ENCODE measurements at places on chromosomes 7 and 10.

DNA sequence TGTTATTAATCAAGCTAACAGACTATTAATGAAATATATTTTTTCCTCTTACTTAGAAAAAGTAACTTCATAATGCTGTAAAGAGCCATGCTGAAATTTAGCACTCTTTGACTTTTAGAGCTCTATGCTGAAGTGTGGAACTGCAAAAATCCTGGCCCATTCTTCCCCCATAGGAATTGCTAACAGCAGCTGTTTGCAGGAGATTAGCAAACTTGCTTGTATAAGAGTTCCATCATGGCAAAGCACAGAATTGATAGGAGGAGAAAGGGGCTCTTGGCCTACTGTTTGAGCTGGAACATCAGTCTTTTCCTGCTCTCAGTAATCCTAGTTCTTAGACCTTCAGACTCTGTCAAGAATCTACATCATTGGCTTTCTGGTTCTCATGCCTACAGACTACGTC is 18.3 kb upstream of the GNAT3 start:
- DNase-seq: no peak

DNA sequence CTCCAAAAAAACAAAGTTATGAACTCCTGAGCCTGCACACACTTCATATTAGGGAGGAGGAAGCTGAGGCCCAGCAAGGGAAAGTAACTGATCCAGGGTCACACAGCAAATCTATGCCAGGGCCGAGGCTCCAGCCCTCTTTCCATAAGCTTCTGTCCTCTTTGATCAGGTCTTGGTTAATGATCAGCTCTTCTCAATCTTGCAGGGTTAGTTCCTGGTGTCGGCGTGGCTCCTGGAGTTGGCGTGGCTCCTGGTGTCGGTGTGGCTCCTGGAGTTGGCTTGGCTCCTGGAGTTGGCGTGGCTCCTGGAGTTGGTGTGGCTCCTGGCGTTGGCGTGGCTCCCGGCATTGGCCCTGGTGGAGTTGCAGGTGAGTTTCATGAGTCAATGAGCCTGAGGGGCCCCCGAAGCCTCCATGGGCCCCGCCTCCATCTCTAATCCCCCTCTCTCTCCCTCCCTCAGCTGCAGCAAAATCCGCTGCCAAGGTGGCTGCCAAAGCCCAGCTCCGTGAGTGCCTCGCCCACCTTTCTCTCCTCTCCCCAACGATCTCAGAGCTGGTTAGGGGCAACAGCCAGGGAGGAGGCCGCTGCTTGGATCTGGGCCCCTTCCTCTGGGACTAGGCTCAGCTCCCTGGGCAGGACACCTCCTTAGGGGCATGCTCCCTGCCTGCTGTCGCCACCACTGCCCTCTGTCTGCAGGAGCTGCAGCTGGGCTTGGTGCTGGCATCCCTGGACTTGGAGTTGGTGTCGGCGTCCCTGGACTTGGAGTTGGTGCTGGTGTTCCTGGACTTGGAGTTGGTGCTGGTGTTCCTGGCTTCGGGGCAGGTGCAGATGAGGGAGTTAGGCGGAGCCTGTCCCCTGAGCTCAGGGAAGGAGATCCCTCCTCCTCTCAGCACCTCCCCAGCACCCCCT is 23.7 kb upstream of the LIMK1 start:
- DNase-seq: no peak

GRCh38 chr10:114885443-114885842 is 52.6 kb upstream of the TRUB1 start:
- no peak for DNase-seq

GRCh38 chr10:126407831-126408230 is 19.6 kb upstream of the ADAM12 start:
- DNase-seq: no peak

DNA sequence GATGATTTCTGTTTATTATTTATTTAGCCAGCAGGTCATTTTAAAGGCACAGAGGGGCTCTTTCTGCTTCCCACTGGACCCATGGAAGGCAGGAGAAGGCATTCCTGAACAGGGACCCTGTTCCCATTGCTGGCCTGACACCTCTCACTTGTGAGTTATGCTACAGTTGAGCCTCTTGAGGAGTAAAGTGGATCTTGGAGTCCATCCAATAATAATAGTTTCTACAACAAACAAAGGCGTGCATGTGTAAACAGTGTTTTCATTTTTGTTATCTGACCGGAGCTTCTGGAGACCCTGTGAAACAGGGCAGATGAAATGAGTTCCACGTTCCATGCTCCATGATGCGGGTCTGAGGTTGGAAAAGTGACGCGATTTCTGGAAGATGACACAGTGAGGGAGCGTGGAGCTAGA is 127.3 kb upstream of the HABP2 start:
- no peak for DNase-seq

DNA sequence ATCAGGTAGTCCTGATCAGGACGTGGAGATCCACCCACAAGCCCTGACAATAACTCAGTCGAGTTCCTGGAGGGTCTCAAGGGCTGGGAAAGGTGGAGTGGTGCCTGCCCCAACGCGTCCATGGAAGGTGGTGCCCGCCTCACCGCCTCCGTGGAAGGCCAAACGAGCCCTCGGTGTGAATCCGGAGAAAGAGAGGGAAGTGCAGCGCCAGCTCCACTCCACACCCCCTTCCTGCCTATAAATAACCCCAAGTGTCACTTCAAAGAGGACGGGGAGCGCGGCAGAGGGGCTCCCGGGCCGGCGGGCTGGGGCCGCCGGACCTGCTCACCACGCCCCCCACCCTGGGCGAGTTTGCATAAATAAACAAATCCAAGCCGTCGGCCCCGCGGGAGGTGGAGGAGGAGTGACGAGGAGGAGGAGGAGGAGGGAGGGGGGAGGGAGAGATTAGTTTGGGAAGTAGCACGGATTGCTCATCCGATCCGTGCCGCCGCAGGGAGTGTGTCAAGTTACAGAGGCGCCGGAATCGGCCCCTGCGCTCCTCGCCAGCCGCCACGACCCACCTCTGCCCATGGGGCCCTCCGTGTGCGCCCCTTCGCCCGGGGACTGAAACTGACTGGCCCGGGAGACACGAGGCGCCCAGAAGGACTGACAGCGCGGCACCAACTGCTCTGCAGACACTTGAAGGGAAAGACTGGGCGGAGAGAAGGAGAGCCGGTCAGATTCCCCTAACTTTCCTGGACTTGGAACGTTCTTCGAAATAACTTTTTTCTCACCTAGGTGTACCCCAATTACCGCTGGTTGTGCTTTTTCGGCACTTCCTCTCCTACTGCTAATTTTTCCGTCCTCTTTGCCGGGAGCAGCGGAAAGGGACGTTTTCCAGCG is at the start of gene COL13A1:
Gene COL13A1 (plus strand): TSS at position 473 of the 882 bp plus-strand sequence. CDS start 518 bp downstream, outside the sequence.
- DNase-seq: peak; percentile 78

DNA sequence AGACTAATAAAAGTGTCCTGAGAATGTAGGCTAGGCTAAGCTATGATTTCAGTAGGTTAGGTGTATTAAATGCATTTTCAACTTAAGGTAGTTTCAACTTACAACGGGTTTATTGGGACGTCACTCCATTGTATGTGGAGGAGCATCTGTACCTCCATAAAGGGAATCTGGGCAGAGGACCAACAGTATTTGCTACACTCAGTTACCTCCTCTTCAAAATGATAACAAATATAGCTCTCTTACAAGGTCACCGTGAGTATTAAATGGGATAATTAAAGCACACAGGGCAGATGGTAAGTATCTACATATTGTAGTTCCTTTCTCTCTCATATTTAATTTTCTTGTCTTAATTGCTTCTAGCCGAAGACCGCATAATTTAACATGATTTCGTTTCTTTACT is 59.0 kb upstream of the FGL2 start:
- DNase-seq: no peak

DNA sequence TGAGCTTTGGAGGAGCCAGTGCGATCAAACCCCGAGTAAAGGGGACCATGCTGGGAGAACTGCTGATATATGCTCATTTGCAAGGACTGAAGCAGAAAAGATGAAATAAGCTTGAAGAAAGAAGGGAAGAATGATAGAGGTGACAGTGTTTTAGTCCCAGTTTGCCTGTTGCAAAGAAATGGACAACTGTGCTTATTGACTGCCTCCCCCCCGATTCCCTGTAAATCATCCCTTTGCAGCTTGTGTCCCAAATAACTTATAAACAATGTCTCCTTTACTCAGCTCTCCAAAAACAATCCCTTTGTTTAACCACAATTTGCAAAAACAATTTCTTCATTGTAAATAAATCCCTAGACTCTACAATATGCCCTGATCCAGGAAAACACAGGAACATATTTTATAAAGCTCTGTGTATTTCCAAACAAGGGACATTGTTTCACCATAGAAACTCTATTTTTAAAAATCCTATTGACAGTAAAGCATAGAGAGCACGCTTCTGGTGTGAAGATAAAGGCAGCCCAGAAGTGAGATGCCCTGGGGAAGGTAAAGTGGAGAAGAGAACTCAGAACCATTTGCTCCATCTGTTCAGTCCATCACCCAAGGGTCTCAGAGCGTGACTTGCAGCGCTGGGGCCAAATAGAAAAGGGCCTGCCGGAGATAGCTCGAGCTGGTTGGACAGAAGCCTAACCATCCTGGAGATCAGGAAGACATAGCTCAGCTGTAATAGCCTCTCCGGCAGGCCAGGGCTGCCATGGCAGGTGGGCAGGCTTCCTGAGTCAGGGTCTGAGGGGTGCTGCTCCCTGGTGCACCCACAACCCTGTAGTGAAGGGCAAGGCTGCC is 280.5 kb downstream of the WDR11 start:
- no peak for DNase-seq

GRCh38 chr7:104723001-104723400 is 291.0 kb upstream of the KMT2E start:
- no peak for DNase-seq

GRCh38 chr10:87973635-87974034 is 110.2 kb downstream of the PTEN start:
- DNase-seq: peak; percentile 48

- no peak for DNase-seq
Measured at GRCh38 chr7:133478591-133479135, 225.8 kb downstream of the EXOC4 start.

DNA sequence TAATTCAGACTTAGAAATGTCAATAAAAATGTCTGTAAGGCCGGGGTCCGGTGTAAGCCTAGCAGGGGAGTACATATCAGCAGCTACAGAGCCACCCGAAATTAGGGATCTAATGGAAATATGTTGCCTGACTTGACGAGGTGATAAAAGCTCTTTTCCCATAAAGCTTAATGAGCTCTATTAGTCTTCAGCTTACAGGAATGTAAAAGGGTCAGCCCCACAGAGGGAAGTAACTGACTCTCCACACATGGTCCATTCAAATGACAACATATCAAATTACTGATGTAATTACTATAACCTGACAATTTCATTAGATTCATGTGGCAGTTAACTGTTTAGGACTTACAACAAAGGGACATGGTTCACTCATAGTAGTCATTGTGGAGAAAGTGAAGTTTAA is 62.3 kb downstream of the ATE1 start:
- DNase-seq: peak; percentile 7

DNA sequence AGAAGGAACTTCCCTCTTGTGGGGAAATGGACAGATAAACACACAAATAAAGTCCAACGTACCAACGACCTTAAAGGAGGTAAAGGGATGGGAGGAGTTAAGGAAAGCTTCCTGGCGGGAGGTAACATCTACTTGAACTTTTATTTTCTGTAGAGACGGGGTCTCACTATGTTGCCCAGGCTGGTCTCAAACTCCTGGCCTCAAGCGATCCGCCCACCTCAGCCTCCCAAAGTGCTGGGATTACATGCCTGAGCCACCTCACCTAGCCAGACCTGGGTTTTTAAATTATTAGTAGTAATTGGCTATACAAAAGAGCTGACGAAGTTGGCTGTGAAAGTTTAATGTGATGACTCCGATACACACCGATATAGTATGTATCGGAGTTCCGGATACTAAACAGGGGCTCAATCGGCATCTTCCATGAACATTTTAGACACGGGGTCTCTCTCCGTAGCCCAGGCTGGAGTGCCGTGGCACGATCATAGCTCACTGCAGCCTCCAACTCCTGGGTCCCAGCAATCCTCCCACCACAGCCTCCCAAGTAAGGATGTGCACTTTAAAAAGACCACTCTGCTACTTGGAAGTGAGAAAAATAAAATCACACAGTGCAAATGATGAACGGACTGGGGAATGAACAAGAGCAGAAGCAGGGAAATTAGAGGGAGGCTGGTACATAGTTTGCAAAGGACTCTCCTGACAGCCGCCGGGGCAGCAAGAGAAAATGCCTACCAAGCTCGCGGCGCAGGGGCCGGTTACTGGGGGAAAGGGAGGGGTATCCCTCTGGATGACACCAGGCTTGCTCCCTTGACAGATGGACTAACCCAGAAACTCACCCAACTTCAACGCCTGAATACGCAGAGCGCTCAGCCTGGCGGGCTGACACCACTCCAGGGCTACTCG is 1.0 kb downstream of the BCL7B start:
- DNase-seq: no peak

- DNase-seq: no peak
Measured at GRCh38 chr7:63039882-63040281, 958.8 kb upstream of the ZNF722 start.

GRCh38 chr10:101014230-101014884 is 14.7 kb downstream of the LZTS2 start:
- peak; percentile 59 for DNase-seq

- no peak for DNase-seq
Measured at GRCh38 chr10:43206391-43207235, 60.3 kb downstream of the RASGEF1A start.

GRCh38 chr7:98224701-98225181 is 13.5 kb downstream of the BHLHA15 start:
- no peak for DNase-seq

DNA sequence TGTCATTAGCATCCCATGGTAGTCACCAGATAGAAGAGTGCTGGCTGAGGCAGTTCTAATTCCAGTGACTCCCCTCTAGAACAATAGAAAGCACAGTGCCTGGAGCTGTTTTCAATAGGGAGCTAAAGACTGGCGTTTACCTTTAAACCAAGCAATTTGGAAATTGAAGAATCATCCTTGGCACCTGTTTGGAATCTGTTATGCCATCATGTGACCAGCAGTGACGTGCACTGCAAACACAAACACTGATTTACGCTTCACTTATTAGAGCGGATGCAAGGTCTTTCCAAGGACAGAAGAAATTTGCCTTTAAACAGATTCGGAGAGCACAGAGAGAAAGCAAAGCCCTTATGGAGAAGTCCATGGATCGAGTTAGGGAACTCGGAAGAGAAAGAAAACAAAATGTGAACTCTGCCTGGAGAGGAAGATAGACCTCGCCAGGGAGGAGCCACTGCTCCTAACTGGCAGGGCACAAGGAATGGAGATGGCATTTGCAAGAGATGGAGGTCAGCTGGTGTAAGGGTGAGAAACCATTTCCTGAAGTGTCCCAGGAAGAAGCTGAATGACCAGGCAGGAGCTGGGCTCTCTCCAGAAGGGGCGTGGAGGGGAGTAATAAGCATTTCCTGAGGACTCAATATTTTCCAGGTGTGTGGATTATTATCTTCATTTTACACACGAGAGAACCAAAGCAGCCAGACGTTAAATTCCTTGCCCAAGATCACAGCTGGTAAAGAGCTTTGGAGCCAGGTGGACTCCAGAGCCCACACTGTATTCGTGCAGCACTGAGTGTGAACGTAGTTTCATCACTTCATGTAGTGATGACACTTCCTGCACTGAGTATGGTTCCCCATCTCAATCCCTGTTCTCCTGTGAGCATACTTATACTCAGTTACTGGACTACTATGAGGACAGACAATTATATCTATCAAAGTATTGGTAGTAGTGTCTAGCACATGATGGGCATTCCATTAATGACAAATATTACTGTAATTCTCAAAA is 97.7 kb downstream of the CUBN start:
- DNase-seq: no peak

Measured in fibroblast of skin of right quadriceps (primary cell).